ENCODE measurements at places on chromosomes 4 and X. TPM values are rescaled to one million over a fixed set of nuclear protein-coding genes. Genes with fewer than 3 reads are reported as not detected.

The CTAG1A gene
- not detected for polyA plus RNA-seq

The RAPGEF2 gene
- polyA plus RNA-seq = 19.2 TPM

The BTK gene
- polyA plus RNA-seq = not detected

The GDPD2 gene
- polyA plus RNA-seq = 0.08 TPM

The IDH3G gene
- polyA plus RNA-seq = 107 TPM

The UTP3 gene
- polyA plus RNA-seq = 39.0 TPM

The CXorf38 gene
- polyA plus RNA-seq = 8.4 TPM

The TLR10 gene
- polyA plus RNA-seq = not detected

DNA sequence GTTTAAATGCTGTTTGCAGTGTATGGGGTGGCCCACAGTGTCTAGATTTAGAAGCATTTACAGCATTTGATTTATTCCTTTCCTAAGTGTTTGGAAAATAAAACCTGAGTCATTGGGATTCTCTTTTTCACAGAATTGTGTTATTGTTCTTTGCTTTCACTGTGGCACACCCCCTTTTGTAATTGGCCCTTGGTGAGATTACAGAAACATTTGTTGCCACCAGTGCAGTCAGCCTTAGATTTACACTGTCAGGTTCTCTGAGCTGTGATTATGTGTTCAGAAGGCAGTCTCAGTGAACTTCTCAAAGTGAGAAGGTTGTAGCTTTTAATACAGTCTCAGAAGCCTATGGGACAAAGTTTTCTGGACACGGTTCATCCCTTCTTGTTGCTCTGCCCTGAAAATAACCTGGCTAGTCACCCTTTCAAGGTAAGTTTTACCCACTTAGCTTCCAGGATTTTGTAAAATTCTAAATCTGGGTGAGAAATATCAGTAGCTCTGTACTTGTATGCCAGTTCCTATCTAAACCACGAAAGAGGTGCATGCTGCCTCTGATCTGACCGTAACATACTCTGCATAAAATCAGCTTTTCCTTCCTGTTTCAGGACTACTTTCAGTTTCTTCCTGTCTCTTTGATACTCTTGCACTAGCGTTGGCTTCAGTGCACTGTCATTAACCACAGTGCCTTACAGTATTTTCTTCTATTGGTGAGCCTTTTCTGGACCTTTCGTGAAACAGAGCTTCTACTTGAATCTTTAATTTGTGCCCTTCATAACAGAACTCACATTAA, 12.6 kb downstream of the RUFY3 start:
- no peaks in the 10 kb centered on the region for H3K4me1 ChIP-seq
- no peaks in the 10 kb centered on the region for H3K27me3 ChIP-seq
- no peak for DNase-seq
- H3K4me3 ChIP-seq = peak overlapping the region; percentile 21

DNA sequence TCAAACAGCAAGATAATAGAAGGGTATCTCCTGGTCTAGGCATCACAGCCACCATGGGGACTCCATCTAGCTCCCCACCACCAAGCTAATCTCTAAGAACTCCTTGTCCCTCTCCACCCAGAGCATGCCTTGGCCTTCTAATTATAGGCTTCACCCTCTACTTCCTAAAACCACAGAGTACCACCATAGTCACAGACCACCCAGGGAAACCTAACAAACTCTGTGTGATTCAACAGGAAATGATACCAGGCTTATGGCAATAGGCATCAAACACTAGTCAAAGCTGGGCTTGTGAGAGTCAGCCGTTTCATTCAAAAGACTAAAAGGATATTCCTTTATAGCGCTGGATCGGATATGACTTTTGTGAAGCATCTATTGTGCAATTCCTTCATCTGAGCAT, 91.5 kb upstream of the NALF2 start:
- H3K4me1 ChIP-seq = no peaks in the 10 kb centered on the region
- H3K36me3 ChIP-seq = no peaks in the 10 kb centered on the region
- H3K27me3 ChIP-seq = no peaks in the 10 kb centered on the region
- H3K27ac ChIP-seq = no peak overlapping the region
- H3K4me3 ChIP-seq = no peak overlapping the region
- no peak for DNase-seq

DNA sequence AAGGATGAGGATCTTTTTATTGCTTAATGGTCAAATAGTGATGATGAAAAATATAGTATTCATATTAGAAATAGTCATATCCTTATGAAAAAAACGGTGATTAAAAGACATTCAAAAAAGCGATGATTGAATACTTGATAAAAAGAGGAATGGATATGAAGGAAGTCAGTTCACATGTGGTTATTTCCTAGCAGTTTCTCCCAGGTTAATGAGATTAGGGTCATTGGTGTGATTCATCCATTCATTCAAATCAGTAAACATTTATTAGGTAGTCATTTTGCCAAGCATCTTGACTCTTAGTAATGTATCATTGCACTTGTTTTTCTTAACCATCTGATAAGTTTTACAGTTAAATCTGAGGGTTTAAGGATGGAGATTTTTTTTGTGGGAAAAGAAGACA, 294.1 kb downstream of the ARHGAP24 start:
- no peak overlapping the region for H3K4me3 ChIP-seq
- peaks cover 8% of the 10 kb centered on the region for H3K4me1 ChIP-seq
- no peaks in the 10 kb centered on the region for H3K36me3 ChIP-seq
- H3K27me3 ChIP-seq = no peaks in the 10 kb centered on the region
- DNase-seq = no peak

DNA sequence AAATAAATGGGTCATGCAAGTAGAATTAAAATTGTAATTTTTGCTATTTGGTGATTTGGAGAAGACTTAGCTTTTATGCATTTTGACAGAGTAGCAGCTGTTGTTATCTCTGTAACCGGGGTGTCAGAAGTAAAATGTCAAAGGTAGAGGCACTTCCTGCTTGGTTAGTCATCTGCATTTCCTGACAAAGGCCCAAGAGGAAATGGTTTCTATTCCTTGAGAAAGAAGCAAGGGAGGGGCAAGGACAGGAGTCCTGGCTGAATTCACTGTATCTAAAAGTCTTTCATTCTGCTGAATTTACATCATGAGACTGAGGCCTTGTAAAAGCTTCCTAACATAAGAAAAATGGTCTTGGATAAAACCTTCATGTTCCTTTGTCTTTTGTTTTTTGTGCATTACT, 550.9 kb upstream of the BOD1L1 start:
- no peak for DNase-seq
- H3K4me1 ChIP-seq = no peaks in the 10 kb centered on the region
- no peaks in the 10 kb centered on the region for H3K27me3 ChIP-seq
- H3K27ac ChIP-seq = peak overlapping the region; percentile 20
- no peak overlapping the region for H3K4me3 ChIP-seq

GRCh38 chrX:135328421-135329005, 19.2 kb downstream of the ETDC start:
- H3K27ac ChIP-seq = no peak overlapping the region
- H3K4me3 ChIP-seq = no peak overlapping the region
- no peaks in the 10 kb centered on the region for H3K27me3 ChIP-seq
- H3K36me3 ChIP-seq = no peaks in the 10 kb centered on the region
- no peak for DNase-seq

- H3K27me3 ChIP-seq = no peaks in the 10 kb centered on the region
- peak; percentile 83 for DNase-seq
- no peak overlapping the region for H3K27ac ChIP-seq
- no peak overlapping the region for H3K4me3 ChIP-seq
- H3K4me1 ChIP-seq = peaks cover 8% of the 10 kb centered on the region
- H3K36me3 ChIP-seq = no peaks in the 10 kb centered on the region
These were observed 32.6 kb upstream of the SPON2 start for GRCh38 chr4:1204828-1205585.

GRCh38 chr4:75745161-75745560, 20.8 kb downstream of the USO1 start:
- H3K36me3 ChIP-seq = no peaks in the 10 kb centered on the region
- H3K4me1 ChIP-seq = no peaks in the 10 kb centered on the region

- no peaks in the 10 kb centered on the region for H3K27me3 ChIP-seq
- no peaks in the 10 kb centered on the region for H3K36me3 ChIP-seq
- no peak overlapping the region for H3K4me3 ChIP-seq
- no peak for DNase-seq
- H3K4me1 ChIP-seq = no peaks in the 10 kb centered on the region
These were observed 213.8 kb upstream of the RADX start for GRCh38 chrX:106397788-106398538.

DNA sequence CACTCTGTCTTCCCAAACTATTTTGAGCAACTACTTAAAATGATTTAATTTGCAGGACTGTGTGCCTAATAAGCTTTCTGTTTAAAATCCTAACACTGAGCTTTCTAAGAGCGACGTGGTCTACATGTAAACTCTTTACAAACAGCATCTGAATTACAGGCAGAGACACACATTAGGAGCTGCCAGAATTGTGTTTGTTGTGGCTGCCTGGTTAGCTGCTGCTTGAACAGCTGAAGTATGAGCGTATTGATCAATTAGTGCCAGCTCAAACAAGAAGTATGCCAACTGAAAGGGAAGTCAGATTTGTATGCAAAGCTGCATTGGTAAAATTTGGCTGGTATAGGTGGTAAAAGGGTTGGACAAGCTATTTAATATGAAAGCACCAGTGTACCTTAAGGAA, 384.4 kb downstream of the PCDH7 start:
- H3K27me3 ChIP-seq = no peaks in the 10 kb centered on the region
- H3K4me1 ChIP-seq = peaks cover 3% of the 10 kb centered on the region
- H3K4me3 ChIP-seq = no peak overlapping the region

- no peak overlapping the region for H3K4me3 ChIP-seq
- H3K4me1 ChIP-seq = no peaks in the 10 kb centered on the region
- H3K36me3 ChIP-seq = no peaks in the 10 kb centered on the region
These were observed 84.3 kb upstream of the MAB21L2 start for GRCh38 chr4:150497612-150498011.

- H3K27me3 ChIP-seq = no peaks in the 10 kb centered on the region
- no peaks in the 10 kb centered on the region for H3K36me3 ChIP-seq
- H3K27ac ChIP-seq = no peak overlapping the region
These were observed 23.1 kb downstream of the MAGEA8 start for GRCh38 chrX:149903889-149904748.

- no peak overlapping the region for H3K27ac ChIP-seq
- no peaks in the 10 kb centered on the region for H3K4me1 ChIP-seq
- H3K36me3 ChIP-seq = no peaks in the 10 kb centered on the region
- DNase-seq = no peak
These were observed 46.3 kb upstream of the LONRF3 start for GRCh38 chrX:118928151-118928550.

DNA sequence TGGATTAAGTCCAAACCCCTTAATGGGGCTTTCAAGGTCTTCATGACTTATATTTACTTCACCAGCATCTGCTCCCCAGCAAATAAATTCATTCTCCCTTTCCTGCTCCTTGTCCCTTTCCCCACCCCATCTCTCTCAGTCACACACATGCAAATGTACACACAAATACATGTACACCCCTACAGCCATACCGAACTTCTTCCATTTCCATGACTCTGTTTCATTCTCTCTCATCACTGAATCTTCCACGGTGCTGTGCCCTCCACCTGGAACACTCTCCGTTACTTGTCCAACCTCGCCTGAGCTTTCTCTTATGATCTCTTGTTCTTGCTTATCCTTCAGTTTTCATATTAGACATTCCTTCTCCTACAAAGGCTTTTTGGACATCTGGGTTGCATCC, 22.0 kb upstream of the RPA4 start:
- no peaks in the 10 kb centered on the region for H3K36me3 ChIP-seq
- H3K27me3 ChIP-seq = no peaks in the 10 kb centered on the region
- H3K4me3 ChIP-seq = no peak overlapping the region
- no peak overlapping the region for H3K27ac ChIP-seq
- no peaks in the 10 kb centered on the region for H3K4me1 ChIP-seq

DNA sequence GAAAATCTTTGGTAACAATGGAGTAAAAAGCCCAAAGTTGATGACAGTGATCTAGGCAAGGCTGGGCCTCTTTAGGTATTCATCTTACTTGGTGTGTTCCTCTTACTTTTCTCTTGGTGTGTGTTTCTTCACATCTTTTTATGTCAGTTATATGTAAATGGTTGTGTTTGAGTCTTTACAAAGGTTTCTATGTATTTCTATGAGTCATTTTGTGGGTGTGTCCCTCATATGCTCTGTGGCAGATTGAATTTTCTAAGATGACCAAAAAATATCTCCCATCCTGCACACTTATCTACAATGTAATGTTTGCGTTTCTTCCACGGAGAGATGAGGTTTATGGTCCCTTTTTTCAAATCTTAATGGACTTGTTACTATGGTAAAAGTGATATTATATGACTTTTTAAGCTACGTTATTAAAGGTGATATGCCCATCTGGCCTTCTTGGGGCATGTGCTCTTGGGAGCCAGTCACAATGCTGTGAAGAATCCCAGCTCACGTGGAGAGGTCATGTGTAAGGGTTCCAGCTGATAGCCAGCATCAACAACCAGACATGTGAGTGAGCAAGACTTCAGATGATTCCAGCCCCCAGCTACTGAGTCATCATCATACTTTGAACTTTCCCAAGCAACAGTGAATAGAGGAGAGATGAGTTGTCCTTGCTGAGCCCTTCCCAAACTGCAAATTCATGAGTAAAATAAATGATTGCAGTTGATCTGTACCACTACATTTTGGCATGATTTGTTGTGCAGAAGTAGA, 126.9 kb downstream of the CBLL2 start:
- H3K4me3 ChIP-seq = no peak overlapping the region
- 0 out of 2 replicates have a peak, but pooled peaks cover 4% of the 10 kb centered on the region for H3K4me1 ChIP-seq

DNA sequence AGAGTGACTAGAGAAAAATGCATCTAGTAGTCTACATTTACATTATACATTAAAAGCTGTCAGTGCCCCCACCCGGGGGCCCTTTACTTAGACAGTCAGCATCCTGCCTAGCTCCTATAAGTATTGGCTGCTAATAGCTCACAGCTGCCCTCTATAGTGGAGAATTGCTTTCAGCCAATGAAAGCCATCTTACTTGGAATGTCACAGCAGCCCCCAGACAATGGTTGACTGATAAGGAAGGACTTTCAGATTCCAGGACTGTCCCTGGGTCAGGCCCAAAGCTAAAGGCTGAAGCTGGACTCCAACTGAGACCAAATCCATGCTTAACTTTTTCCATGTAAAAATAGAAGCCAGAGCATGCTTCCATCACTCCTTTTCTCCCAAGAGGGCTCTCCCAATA, 196.9 kb downstream of the ANKRD50 start:
- H3K4me1 ChIP-seq = no peaks in the 10 kb centered on the region
- H3K27me3 ChIP-seq = no peaks in the 10 kb centered on the region
- H3K4me3 ChIP-seq = no peak overlapping the region
- no peaks in the 10 kb centered on the region for H3K36me3 ChIP-seq
- H3K27ac ChIP-seq = no peak overlapping the region

DNA sequence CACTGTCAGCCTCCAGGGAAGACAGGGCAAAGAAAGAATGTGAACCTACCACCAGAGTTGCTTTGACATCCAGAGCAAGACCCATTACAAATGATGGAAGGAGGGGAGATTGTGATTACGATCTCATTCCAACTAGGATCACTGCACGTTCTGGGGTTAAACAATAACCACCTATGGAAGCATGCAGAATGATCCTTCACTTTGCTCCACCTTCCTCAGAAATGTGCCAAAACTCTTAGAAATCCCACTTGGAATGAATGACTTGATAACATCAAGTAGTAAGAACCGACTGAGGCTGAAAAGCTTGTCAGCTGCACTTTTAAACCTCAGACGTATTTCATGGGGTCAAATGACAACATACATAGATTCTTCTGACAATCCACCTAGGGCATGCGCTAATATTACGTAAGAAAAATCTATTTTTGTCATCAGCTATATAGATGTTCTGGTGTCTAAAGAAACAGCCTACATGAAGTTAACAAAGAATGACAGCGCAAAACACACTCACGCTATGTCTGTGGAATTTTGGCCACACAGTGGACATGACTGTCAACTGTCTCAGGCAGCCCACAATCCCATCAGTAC, 3.5 kb upstream of the STS start:
- no peak overlapping the region for H3K4me3 ChIP-seq
- no peak overlapping the region for H3K27ac ChIP-seq
- H3K4me1 ChIP-seq = 0 out of 2 replicates have a peak, but pooled peaks cover 8% of the 10 kb centered on the region
- H3K27me3 ChIP-seq = no peaks in the 10 kb centered on the region
- H3K36me3 ChIP-seq = no peaks in the 10 kb centered on the region

- peaks cover 22% of the 10 kb centered on the region for H3K36me3 ChIP-seq
- no peak for DNase-seq
These were observed 93.8 kb downstream of the HDAC8 start for GRCh38 chrX:72478853-72479252.

All from SK-N-SH (cell line).